Neural crest cell (in vitro differentiated cells): ENCODE measurements at places on chromosomes 6 and 20. TPM values are rescaled to one million over a fixed set of nuclear protein-coding genes. Genes with fewer than 3 reads are reported as not detected.

Gene CCN5
- not detected in 2 replicates for total RNA-seq

GRCh38 chr6:19472153-19472552, 365.0 kb upstream of the ID4 start:
- DNase-seq = no peak

Gene ZC2HC1B
- total RNA-seq = not detected in 2 replicates

Gene RBBP9
- total RNA-seq = 23.6 and 23.7 TPM in 2 replicates

Gene GGTLC1
- not detected in 2 replicates for total RNA-seq

Gene GLYATL3
- not detected in 2 replicates for total RNA-seq

Gene SIRPB2
- total RNA-seq = not detected in 2 replicates

DNA sequence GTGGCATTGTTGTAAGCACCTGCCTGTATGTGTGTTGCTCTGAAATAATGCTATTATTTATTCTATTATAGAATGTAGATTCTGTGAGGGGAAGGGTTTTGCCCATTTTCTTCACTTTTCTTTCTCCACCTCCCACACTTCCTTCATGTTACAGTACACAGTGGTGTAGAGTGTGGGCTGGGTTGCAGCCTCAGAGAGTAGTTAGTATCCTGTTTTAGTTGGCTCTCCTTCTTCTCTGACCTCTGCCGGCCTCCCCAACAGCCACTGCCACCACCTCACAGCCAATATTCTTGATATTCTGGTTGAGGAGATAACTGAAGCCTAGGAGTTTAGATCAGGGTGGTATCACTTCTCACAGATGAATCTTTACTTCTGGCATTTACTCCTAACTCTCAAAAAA, 143.4 kb downstream of the BCKDHB start:
- no peak for DNase-seq

GRCh38 chr20:6818033-6818808, 50.7 kb downstream of the BMP2 start:
- DNase-seq = no peak

DNA sequence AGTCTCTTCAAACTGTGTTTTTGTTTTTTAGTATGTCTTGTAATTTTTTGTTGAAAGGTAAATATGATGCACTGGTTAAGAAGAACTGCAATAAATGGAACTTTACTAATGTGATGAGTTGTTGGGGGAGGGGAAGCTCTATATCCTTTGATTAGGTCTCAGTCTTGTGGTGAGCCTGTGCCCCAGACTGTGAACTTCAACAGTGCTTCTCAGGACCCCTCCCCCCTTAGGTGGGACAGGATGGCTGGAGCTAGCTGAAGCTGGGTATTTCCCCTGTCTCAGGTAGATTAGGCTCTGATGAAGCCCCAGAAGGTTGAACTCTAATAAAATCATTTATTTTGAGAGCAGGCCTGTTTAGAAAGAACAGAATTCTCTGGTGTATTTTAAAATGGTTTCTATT, 31.4 kb upstream of the TASP1 start:
- no peak for DNase-seq

GRCh38 chr6:81909981-81910900, 157.8 kb upstream of the TENT5A start:
- DNase-seq = no peak

- DNase-seq = no peak
These were observed 13.0 kb downstream of the PCK1 start for GRCh38 chr20:57573894-57574293.

DNA sequence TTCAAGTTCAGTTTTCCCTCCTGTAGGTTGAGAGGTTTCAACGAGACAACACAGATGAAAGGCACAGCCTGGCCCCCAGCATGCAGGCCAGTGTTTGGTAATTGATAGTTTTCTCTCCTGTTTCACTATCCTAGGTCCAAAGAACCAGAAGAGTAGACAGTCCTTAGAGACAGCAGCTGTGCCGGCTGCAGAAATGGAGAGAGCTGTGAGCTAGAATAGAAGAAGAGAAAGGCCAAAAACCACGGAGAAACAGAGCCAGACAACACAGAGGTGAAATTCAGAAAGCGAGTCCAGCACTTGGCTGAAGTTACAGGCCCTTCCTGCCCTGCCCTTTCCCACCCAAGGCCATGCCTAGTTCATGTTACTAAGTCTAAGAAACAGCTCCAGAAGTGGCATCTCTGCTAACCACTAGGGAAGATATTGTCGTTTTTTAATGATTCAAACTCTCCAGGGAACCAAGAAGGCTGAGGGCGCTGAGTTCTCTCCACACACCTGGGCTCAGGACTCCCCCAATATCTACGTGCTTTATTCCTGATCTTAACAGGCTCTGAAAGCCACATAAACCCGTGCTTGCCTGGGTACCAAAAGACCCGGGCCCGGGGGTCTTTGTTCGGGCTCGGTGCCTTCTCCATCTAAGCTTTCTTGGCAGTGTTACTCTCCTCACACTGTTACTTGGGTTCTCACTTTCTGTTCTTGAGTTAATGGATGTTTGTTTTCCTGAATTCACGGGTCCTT, 16.5 kb upstream of the RBPJL start:
- no peak for DNase-seq

GRCh38 chr6:168232989-168233874, 86.3 kb downstream of the DACT2 start:
- no peak for DNase-seq

- DNase-seq = no peak
These were observed 40.5 kb downstream of the TGM6 start for GRCh38 chr20:2421247-2421646.

GRCh38 chr20:953742-954141, 37.6 kb upstream of the ANGPT4 start:
- DNase-seq = no peak

Gene ZBTB46
- 23.7 and 23.8 TPM in 2 replicates for total RNA-seq

DNA sequence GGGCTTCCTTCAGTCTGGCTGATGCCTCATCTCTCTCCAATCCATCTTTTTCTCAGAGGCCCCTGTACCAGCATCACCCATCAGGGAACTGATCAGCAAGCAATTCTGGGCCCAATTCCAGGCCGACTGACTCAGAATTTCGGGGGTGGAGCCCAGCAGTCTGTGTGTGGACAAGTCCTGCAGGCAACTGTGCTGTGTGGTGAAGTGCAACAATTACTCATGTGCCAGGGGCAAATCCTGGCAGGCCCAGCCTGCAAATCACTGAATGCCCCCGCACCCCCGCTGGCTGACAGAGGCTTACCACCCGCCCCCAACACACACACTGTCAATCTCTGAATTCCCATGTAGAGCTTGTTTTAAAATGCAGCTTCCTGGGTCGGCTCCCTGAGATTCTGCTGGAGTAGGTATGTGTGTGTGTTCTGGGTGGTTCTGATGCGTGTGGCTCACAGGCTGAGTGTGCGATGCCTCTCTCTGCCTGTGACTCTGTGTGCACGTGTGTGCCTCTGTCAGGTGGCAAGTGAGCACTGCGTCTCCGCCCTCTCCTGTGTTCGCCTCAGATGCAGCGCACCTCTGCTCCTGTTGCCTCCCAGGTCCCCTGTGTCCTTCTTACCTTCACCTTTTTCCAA, 45.4 kb downstream of the SSR1 start:
- no peak for DNase-seq

GRCh38 chr6:45566882-45567281, 189.1 kb upstream of the SUPT3H start:
- no peak for DNase-seq

Gene WFDC5
- total RNA-seq = not detected in 2 replicates
